ENCODE measurements at places on chromosomes 4 and X. TPM values are rescaled to one million over a fixed set of nuclear protein-coding genes. Genes with fewer than 3 reads are reported as not detected.

Gene TLR3
- 0.28 TPM for total RNA-seq

Gene TAF9B
- 35.3 TPM for total RNA-seq

Gene TEC
- 1.1 TPM for total RNA-seq

Gene PRR32
- total RNA-seq, result not detected

Gene DAPP1
- total RNA-seq, result not detected

Gene CT45A8
- not detected for total RNA-seq

Gene KCND1
- total RNA-seq, result 0.28 TPM

Gene OTUD6A
- total RNA-seq, result not detected

Gene RAB40AL
- total RNA-seq, result 0.28 TPM

Gene MTNR1A
- not detected for total RNA-seq

Gene PNMA3
- not detected for total RNA-seq

Measured in IMR-90 (cell line).